ENCODE measurements at places on chromosomes 16 and 17.

GRCh38 chr17:66413559-66414520 lies 111.4 kb downstream of the PRKCA start:
- DNase-seq: no peak

DNA sequence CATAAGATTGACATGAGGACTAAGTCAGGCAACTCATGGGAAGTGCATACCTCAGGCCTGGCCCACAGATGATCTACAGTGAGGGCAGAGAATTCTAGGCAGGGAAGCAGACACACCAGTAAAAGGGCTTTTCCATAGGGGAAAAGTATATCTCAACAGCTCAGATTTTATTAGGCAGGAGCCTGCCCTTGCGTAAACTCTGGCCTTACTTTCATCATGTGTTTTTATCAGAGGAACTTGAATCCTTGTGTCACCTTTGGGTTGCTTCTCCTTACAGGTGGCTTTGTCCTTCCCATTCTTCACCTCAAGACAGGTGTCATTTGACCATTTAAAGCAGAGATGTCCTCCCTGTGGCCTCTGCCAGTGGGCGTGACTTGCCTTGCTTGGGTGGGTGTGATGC lies 138.1 kb downstream of the MSI2 start:
- no peak for DNase-seq

DNA sequence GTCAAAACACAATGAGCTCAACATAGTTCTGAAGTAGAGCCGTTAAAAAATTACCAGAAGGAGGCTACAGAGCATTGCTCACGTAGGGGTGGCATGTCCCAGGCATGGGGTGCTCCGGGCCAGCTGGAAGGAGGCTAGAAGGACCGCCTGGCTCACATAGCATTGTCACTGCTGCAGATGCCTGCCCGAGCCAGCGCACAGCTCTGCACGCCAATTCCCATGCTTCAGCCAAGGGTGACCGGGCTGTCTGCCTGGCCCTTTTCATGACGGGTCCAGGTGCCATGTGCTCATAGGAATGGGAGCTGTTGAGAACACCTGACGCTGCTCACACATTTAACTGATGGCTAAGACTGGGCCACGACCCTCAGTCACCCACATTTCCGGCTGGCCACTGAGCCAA lies 228.9 kb upstream of the FOXF1 start:
- DNase-seq: no peak

GRCh38 chr17:77783991-77784820 lies 174.3 kb upstream of the TNRC6C start:
- peak; percentile 19 for DNase-seq

GRCh38 chr17:62661337-62661736 lies 33.9 kb downstream of the MRC2 start:
- no peak for DNase-seq

DNA sequence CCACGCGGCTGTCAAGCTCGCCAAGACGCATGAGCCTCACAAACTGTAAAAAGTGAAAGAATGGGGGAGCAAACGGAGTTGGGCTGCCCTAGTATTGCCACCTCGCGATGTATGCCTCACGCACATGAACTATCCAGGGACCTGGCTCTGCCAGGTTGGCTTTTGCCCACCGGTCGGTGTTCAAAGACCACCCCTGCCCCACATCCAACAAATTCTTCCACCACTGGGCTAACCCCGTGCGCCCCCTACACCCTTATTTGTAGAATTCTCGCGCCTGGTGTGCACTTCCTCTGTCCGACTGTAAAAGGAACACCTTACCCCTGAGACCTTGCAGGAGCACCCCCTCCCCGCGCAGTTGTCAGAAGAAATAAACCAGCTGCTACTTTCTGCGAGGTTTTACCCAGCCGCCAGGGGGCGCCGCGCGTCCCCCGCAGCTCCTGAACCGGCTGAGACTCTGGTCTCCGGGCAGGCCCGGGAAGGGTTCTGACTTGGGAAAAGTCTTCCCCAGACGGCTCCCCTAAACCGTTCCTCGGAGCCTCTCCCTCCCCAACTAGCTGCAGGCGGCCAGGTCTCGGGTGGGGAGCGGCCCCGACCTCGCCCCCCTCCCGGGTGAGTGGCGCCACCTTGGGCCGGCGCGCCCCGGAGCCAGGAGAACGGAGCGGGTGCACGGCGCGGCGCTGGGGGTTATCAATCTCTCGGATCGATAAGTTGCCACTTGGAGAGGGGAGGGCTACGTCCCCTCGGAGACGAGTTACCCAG lies 1.7 kb upstream of the ZNF423 start:
- peak; percentile 29 for DNase-seq

DNA sequence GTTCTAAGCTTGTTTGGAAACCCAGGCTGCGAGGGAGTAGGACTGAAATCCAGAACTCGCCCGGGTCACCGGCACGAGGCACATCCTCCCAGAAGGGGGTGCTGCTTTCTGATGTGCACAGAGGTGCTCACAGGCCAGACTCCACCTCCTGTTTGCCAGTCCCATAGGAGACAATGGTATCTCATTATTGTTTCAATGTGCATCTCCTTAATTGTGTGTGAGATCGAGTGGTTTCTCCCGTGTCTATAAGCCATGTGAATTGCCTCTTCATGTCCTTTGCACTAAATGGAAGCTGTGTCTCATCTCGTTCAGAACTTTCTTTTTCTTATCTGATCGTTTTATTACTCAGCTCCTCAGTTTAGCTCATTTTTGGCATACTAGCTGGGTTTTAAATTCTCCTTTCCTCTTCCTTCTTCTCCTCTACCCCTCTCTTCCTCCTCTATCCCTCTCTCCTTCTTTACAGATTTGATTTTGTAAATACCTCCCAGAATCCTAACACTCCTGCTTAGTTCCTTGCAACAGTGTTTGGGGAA lies 32.1 kb upstream of the PRKCB start:
- DNase-seq: peak; percentile 61

GRCh38 chr17:20234276-20234675 lies 225.1 kb downstream of the SPECC1 start:
- peak; percentile 49 for DNase-seq

GRCh38 chr17:78383725-78384471 lies 5.4 kb downstream of the PGS1 start:
- DNase-seq: peak; percentile 62

DNA sequence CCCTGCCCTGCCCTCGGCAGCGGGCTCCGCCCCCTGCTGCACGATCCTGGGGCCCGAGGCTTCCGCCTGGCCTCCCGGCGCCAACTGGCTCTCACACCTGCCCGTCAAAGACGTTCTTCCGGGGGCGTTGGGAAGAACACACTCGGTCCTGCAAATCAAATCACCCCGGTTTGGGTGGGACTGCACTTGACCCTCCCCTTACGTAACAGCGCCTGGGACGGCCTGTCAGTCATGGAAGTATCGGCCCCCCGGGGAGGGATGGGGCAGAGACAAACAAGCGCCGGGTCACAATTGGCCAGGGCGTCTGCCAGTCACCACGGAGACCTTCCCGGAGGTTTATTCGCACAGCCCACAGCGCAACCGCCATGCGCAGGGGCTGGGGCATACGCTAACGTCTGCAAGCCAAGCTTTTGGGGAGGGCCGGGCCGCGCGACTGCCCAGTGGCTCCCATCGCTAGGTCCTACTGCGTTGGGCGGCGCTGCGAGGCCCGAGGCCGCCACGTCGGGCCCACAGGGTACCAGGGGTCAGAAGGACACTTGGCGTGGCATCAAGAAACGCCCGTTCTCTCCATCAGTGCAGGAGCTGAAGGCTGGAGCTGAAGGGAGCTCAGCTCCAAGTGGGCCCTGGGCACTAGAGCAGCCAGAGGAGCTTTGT lies 388 bp upstream of the AKTIP start:
- DNase-seq: peak; percentile 99

DNA sequence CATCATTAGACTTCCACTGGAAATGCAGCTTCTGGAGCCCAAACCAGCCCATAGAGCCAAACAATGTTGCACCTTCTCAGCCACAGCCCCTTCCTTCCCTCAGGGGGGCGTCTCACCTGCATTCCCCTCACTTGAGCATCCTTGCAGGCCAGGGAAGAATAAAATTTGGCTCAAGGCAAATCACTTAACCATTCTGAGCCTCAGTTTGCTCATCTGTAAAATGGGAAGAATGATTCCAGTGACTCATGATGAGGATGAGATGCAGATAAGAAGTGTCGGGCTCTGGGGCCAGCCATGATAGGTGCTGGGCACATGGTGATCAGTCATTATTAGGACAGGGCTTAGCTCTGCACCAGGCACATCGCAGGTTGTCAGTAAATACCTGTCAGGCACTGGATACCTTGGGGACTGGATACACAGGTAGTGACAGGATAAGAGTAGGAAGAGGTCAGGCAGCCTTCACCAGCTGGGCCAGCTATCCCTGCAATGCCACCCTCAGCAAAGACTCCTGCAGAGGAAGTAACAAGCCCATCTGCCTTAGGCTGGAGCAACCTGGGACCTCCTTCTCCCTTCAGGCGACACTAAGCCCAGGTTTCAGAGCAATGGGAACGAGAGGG lies 208.0 kb upstream of the TNRC6C start:
- DNase-seq: no peak

DNA sequence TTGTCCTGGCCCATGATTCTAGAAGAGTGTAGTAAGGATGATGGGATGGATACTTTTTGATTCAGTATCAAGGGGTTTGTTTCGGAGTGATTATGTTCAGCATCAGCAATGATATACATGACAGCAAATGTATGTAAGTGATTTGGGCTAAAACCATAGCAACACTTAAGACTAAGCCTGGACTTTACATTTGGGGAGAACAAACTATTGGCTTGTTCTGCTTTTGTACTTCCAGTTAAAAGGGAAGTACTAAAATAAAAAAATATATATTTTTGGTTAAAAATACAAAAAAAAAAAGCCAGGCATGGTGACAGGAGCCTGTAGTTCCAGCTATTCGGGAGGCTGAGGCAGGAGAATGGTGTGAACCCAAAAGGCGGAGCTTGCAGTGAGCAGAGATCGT lies 20.5 kb upstream of the DHX8 start:
- no peak for DNase-seq

- DNase-seq: no peak
Measured at GRCh38 chr17:34869641-34870040, 91.6 kb downstream of the CCT6B start.

- no peak for DNase-seq
Measured at GRCh38 chr16:50195276-50195675, 42.2 kb downstream of the TENT4B start.

GRCh38 chr16:58264961-58265479 lies 29.8 kb downstream of the PRSS54 start:
- no peak for DNase-seq

DNA sequence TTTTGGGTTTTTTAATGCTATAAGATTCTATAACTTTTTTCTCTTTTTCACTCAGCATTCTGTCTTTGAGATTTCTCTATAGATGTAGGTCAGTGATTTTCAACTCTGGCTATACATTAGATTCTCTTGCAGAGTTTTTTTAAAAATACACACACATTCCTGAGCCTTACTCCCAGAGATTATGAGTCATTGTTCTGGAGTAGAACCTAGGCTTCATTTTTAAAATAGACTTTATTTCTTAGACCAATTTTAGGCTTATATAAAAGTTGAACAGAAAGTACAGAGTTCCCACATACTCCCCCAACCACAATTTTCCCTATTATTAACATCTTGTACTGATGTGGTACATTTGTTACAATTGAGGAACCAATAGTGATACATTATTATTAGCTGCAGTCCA lies 63.3 kb downstream of the CYB561 start:
- DNase-seq: no peak

- peak; percentile 71 for DNase-seq
Measured at GRCh38 chr17:50867363-50868139, 1.4 kb upstream of the TOB1 start.
